ENCODE measurements at places on chromosomes 4 and X.

- DNase-seq: no peak
Observed at GRCh38 chr4:78069859-78070258, 12.7 kb downstream of the FRAS1 start.

GRCh38 chrX:40172401-40173142, 74.8 kb upstream of the BCOR start:
- DNase-seq: no peak

DNA sequence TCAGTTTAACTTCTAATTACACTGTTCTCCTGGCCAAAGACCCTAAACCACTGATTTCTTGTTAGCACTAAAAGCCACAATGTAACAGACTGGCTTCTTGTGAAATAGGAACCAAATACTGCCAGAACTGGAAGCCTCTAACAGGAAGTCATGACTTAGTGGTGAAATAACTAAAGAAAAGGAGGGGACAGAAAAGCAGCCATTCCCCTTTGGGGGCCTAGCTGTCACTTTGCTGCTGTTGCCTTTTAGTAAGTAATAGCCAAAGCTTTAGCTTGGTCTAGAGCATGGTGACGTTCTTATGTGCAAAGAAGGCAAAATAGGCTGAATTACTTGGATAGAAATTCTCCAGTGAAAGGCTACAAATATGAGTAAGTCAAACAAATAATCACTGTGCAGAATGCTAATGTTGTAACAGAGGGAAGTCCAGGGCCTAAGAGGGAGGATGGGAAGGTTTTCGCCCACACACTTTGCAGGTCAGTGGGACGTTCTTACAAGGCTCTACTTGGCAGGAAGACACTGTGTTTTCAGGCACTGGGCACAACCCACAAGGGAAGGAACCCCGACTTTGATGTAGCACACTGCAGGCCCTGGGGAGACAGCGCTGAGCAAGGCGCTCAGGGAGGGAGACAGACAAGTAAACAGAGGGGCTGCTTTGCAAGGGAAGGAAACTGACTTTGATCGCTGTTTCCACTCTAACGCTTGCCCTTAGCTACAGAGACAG, 16.7 kb downstream of the GAB3 start:
- no peak for DNase-seq

- no peak for DNase-seq
Observed at GRCh38 chrX:46599051-46599560, 25.5 kb downstream of the CHST7 start.

DNA sequence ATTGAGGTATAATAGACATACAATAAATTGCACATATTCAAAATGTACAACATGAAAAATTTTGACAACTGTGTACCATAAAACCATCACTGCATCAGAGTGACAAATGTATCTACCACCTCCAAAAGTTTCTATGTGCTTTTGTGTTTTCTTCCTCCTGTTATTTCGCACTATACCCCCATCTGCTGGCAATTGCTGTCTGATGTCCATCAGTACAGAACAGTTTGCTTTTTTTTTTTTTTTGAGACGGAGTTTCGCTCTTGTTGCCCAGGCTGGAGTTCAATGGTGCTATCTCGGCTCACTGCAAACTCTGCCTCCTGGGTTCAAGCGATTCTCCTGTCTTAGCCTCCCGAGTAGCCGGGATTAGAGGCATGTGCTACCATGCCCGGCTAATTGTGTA, 154.3 kb upstream of the GIMD1 start:
- no peak for DNase-seq

DNA sequence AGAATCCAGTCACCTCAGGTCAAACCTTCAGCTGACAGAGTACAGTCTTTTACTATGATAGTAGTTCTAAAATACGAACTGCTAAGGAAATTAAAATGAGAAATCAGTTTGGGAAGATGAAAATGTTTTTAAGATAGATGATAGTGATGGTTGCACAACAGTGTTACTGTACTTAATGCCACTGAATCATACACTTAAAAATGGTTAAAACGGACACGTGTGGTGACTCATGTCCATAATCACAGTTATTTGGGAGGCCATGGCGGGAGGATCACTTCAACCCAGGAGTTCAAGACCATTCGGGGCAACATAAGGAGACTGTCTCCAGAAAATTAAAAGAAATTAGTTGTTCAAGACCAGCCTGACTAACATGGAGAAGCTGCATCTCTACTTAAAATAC, 41.4 kb downstream of the ABHD18 start:
- no peak for DNase-seq

Measured in stimulated activated CD4-positive, alpha-beta T cell treated with anti-CD3 and anti-CD28 coated beads, Interleukin-1b, Interleukin-23, amount 100 ng/mL, for 4 hours (primary cell).